Stimulated activated naive CD4-positive, alpha-beta T cell (primary cell): ENCODE measurements at places on chromosomes 12 and 14.

GRCh38 chr12:100345020-100345767 lies 11.7 kb upstream of the SLC17A8 start:
- DNase-seq: no peak

DNA sequence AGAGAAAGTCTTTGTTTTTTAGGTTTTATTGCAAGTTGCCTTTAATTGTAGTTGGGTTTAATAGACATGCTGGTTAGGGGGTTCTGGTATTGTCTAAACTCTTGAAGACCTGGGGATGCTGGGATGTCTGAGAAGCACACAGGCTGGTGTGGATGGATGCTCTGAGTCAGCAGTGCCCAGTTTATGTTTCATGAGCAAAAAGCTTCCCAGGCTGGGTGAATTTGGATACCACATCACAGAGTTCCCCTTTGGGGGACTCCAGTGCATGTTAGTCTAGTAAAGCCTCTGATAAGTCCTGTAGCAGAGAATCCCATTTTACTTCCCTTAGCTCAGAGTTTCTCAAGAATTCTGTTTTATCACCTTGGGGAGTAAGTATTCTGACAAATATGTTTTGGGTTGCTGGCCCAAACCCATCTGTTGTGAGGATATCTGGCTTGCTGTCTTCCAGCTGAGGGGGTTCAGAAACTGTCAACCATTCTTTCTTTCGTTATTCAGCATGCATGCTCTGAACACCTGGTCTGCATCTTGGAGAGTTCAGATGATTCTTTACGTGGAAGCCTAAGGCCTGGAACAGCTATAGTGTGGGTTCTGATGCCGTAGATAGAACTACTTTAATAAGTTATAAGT lies 509.1 kb downstream of the VRK1 start:
- no peak for DNase-seq

DNA sequence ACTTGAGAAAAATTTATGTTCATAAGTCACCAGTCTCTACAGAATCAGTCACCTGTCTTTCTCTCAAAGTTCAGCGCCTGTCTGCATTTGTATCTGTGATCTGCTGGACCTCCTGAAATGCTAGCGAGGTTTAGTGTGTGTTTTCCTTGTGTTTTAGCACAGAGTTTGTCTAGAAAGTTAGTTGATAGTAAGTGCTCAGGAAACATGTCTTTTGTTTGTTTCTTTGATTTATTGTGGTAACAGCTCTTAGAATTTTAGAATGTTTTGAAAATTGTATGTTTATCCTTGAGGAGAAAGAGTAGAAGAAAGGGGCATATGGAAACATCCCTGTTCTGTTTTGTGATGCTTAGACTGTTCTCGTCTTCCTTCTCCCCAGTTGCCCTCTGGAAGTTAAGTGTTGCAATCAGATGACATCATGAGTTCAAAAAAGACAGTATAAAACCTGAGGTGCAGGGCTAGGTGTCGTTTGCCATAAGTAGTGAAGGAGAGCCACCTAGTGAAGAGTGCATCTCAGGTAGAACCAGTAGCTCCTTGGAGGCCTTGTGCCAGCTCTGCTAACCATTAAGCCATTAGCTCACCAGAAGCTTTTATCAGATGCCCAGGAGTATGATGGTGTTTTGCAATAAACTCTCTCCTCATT lies 44.8 kb downstream of the FBXW8 start:
- DNase-seq: peak; percentile 1

DNA sequence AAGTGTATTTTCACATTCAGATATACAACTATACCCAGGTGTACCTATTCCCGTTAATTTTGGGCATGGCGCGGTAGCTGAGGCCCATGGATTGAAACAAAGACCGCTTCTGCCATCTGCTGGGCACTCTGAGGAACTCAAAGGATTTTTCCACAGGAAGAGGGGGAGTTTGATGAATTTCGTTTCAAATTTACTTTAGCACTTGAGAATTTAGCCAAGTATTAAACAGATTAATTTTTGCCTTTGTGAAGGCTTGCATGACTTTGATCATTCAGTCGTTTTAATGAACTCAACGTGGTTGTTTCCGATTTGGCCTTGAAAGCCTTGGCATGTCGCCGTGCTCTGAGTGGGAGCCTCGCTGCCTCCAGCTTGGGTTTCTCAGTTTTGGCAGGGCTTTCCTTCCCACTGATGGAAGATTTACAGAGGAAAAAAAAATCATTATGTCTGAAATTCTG lies 153.2 kb upstream of the DDHD1 start:
- DNase-seq: peak; percentile 17

GRCh38 chr14:22979748-22980392 lies 2.5 kb downstream of the AJUBA start:
- no peak for DNase-seq

- no peak for DNase-seq
Measured at GRCh38 chr12:32889011-32889760, 7.4 kb downstream of the PKP2 start.

GRCh38 chr12:1093166-1093751 lies 102.2 kb downstream of the ERC1 start:
- DNase-seq: peak; percentile 59

DNA sequence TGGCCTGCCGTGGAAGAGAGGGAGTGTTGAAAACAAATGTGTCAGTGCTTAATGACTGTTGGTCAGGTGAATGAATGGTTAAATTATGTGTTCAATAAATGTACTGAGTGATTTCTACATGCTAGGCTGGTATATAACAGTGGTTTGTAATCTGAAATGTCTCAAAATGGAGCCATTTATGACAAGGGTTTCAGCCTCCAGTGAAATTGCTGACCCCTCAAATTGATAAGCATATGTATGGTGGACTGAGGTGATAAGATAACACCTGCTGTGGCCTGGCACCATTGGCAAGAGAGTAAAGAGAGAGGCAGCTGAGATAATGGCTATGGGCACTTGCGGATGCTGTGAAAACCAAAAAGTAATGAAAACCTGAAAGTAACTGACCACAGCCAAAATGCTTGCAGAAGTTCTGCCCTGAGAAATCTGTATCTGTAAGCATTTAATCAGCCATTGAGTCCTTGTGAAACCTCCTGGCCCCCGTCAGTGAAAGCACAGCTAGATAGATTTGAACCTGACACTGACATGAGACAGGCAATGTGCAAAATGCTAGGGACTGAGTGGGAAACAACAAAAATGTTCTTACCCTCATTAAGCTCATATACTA lies 1.4 kb upstream of the BCAT1 start:
- DNase-seq: no peak

GRCh38 chr14:95895720-95896119 lies 19.1 kb downstream of the TUNAR start:
- DNase-seq: no peak

- DNase-seq: no peak
Measured at GRCh38 chr14:52052288-52052943, 16.4 kb downstream of the NID2 start.

DNA sequence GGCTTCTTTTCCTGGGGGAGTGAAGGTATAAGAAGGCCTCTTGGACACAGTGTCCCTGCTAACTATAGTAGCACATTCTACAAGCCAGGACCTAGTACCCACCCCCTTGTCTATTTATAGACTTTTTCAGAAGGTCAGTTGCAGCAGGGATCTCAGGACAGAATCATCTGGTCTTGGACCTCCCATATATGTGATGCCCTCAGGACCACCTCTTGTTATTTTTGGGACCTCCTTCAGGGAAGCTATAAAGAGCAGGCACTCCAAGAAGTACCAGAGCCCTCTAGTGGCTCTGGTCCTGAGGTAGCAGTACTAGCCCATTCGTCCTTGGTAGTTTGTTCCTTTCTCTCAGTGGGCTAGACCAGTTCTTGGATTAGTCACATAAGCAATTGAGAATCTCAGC lies 4.3 kb downstream of the COQ10A start:
- no peak for DNase-seq

GRCh38 chr14:104676694-104677511 lies 12.5 kb upstream of the INF2 start:
- peak; percentile 11 for DNase-seq

GRCh38 chr12:171743-172676 lies 41.9 kb downstream of the SLC6A12 start:
- no peak for DNase-seq

- no peak for DNase-seq
Measured at GRCh38 chr12:30135776-30136175, 352.0 kb upstream of the TMTC1 start.

GRCh38 chr14:102629011-102629444 lies 36.6 kb downstream of the RCOR1 start:
- DNase-seq: no peak

DNA sequence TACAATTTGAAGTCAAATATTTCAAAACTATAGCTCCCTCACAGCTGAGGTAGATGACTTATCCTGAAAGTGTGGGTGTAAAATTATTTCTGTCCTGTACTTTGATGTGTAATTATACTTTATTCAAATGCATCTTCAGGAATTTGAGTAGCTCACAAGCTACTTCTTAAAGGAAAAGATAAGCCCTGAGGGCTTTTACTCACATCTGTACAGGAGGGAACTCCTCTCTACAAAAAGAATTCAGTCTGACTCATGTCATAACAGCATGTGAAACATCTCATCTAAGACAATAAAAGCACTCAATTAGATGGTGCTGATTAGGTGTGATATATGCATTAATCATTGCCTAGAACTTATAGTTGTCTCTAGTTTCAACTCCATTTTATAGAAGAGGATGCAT lies 452.0 kb downstream of the PRKD1 start:
- DNase-seq: no peak

- DNase-seq: no peak
Measured at GRCh38 chr12:9127936-9128663, 12.4 kb upstream of the A2M start.

DNA sequence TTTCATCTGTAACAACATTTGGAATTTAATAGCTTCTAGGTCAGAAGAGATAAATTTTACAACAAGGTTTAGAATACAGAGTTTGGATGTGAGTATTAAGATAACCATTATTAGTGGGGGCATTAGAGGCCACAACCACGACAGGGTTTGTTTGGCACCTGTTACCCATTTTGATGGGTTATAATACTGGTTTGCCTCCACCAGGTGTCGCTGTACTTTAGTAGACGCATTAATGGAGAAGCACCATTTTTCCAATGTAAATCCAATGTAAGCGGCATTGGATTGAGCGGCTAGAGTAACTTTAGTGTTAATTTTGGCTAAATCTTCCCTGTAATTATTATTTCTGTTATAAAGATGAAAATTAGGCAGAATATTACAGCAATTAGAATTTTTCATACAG lies 136.2 kb downstream of the SLCO1B3 start:
- DNase-seq: no peak

- no peak for DNase-seq
Measured at GRCh38 chr12:14452336-14452735, 86.9 kb downstream of the ATF7IP start.

DNA sequence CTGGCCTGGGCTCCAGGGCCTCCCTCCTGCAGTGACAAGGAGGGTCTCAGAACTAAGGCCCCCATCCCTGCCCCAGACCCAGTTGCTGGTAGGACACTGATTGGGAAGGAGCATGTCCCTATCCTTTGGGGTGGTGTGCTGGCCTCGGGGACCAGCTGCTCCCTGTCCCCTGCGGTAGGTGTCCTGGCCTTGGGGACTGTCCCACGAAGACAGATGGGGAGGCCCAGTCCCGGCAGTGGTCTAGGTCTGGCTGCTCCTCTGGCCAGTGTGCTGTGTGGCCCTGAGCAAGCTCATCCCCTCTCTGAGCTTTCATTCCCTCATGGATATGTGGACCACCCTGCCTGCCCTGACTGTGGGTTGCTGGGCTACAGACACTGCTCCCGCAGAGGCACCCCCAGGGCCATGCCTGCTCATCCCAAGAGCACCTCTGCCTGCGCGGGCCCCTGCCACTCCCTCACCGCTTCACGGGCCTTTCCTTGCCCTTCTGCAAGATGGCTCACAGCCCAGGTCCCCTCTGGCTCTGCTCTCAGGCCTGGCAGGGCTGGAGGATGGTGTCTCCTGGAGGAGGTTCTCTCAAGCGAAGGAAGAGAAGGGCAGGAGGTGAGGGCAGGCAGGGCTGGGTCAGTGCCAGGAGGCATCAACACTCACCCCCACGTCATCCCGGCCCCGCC lies 12.5 kb downstream of the AHNAK2 start:
- DNase-seq: no peak

DNA sequence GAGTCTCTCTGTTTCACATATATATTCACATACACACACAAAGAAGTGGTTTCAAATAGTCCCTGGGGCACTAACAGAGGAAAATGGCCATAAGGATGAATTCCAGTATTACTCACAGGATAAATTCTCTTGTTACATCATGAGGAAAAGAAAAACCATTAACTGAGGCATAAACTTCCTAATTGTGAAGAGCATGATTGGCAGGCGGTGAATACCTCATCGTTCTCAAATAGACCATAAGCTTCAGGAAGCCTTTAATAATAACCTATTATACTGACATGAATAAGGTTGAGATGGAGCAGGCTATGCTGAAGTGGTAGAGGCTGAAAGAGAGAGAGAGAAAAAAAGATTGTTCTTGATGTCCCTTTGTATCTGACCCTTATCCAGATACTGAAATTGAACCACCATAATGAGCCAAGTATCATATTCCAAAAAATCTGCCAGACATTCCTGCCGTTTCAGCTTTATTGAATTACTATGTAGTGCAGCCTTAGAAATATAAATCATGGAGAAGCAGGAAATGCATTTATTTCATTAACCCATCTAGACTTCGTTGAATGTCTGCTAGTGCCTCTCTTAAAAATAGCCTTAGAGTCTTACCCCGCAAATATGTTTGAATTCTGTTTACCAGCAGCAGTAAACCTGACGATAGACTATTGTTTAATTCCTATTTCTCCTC lies 86.8 kb downstream of the NUAK1 start:
- no peak for DNase-seq

GRCh38 chr12:3171195-3171591 lies 94.0 kb downstream of the TSPAN9 start:
- DNase-seq: no peak

DNA sequence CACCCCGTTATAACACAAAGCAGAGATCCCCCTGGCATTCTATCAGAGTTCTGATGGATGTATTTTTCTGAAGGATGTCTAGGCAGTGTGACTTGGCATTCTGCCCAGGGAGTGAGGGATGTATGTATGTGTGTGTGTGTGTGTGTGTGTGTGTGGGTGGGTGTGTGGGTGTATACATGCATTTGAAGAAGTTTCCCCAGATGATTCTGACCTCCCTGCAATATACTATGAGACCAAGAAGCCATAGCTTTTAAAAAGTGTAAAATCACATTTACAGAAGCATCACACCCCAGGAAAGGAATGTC lies 59.7 kb upstream of the NAP1L1 start:
- peak; percentile 30 for DNase-seq

DNA sequence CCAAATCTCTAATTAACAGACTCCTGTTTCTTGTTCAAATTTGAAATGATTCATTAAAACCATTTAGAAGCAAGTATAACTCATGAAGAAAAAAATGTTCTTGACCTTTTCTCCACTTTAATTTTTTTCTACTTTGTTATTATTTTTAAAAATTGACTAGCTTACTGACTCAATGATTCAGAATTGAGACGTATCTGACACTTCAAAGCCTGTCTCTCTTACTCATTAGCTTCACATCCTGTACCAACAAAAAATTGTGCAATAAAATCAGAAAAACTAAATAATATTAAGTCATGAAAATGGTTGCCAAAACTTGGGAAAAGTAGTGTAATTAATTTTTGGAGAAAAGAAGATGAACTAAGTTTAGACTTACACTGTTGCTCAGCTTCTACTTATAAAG lies 331.2 kb downstream of the SLC16A7 start:
- DNase-seq: no peak

GRCh38 chr14:92750994-92751400 lies 2.6 kb upstream of the LGMN start:
- no peak for DNase-seq

GRCh38 chr14:54114941-54115340 lies 158.3 kb upstream of the BMP4 start:
- DNase-seq: no peak

GRCh38 chr14:22282949-22283348 lies 306.1 kb downstream of the DAD1 start:
- DNase-seq: no peak

- no peak for DNase-seq
Measured at GRCh38 chr14:35287431-35288013, 4.7 kb upstream of the PSMA6 start.
